ENCODE measurements at places on chromosomes 6 and 20.
A peak's percentile ranks its signal among the peaks of the same experiment; 100 is the strongest.

DNA sequence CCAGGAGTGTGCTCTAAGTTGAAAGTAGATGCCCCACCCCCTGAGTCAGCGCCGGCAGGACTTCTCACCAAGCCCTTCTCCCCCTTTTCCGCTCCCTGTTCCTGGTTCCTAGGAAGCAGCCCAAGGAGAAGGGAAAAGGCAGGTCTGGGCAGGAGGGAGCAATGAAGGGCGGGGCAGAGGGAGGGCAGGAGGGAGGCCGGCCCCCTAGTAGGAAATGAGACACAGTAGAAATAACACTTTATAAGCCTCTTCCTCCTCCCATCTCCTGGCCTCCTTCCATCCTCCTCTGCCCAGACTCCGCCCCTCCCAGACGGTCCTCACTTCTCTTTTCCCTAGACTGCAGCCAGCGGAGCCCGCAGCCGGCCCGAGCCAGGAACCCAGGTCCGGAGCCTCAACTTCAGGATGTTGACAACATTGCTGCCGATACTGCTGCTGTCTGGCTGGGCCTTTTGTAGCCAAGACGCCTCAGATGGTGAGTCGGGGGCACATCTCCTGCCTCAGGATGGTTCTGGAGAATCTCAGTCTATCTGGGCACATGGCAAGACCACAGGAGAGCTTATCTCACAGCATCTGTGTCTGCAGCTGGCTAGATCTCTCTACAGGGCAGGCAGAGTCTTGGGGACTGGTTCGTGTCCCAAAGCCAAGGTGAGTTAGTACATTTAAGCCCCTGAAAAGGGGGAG is at the start of gene PROCR:
Gene PROCR (plus strand): TSS at position 320 of the 681 bp plus-strand sequence. CDS start 83 bp downstream, at position 403.
- no peak for DNase-seq

GRCh38 chr6:46505693-46506512 is 14.7 kb upstream of the RCAN2 start:
- DNase-seq: no peak

GRCh38 chr20:59814840-59815340 is 118.5 kb downstream of the SYCP2 start:
- no peak for DNase-seq

DNA sequence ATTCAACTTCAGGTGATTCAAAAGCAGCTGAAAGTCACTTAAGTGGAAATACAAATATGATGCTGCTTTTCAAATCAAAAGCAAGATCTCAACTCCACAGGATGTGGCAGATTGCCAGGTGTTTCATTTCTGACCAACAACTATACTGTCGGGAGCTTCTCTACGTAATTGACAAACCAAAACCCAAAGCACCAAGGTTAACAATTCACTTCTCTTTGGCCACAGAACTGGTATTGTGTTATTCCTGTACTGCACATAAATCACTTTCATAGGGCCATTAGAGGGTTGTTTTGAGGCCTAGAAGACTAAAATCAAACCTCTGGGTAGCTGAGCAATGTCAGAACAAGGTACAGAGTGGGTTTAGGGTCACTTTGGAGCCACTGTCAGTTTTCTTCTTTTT is 169.7 kb downstream of the HAO1 start:
- DNase-seq: no peak

GRCh38 chr6:158330016-158330415 is 17.8 kb downstream of the TULP4 start:
- DNase-seq: no peak

DNA sequence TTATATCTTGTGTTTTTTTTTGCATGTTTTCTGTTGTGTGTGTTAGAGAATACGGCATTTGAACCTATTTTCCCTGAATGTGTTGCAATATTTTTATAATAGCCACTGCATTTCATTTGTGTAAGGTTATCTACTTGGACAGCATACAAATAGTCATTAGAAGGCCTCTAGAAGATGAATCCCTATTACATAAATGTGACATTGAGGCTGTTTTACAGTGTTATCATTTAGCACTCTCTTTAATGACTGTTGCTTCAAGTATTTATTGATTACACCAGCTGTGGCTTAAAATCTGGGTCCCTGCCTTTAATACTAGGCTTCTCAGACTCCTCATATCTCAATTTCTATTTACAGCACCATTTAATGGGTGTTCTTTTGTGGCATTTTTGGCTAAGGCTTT is 465.8 kb downstream of the FRK start:
- DNase-seq: no peak

- no peak for DNase-seq
Measured at GRCh38 chr6:35036828-35037663, 104.1 kb downstream of the TCP11 start.

DNA sequence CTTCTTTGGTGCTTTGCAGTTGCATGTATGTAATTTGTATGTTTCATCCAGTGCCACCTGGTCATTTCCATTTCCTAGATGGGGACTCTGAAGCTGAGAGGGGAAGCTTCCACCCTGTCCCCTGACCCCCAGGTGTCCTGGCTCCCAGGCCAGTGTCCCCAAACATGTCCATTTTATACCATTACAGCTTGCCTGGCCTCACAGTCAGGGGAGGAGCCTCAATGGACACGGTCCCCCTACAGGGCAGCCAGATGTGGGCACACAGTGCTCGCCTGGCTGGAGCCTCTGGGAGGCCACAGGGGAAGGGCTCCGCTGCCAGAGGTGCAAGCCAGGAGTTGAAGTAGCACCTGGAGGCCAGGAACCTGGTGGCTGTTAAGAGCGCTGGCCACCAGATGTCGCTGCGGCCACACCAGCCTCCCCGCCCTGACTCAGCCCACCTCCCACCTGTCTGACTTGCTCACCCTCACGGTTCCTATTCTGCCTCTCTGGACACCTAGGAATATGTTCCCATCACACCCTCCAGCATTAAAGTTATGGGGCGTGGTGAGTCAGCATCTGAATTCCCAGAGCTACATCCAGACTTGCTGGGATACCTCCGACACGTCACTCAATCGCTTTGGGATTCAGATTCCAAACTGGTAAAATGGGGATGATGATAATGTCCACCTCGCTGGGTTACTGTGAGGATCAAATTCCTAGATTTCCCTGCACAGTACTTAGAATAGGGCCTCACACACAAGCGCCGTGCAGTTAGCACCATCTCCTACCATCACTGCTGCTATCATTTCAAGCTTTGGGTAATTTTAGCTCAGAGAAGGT is 107.4 kb downstream of the SULF2 start:
- peak; percentile 76 for DNase-seq

DNA sequence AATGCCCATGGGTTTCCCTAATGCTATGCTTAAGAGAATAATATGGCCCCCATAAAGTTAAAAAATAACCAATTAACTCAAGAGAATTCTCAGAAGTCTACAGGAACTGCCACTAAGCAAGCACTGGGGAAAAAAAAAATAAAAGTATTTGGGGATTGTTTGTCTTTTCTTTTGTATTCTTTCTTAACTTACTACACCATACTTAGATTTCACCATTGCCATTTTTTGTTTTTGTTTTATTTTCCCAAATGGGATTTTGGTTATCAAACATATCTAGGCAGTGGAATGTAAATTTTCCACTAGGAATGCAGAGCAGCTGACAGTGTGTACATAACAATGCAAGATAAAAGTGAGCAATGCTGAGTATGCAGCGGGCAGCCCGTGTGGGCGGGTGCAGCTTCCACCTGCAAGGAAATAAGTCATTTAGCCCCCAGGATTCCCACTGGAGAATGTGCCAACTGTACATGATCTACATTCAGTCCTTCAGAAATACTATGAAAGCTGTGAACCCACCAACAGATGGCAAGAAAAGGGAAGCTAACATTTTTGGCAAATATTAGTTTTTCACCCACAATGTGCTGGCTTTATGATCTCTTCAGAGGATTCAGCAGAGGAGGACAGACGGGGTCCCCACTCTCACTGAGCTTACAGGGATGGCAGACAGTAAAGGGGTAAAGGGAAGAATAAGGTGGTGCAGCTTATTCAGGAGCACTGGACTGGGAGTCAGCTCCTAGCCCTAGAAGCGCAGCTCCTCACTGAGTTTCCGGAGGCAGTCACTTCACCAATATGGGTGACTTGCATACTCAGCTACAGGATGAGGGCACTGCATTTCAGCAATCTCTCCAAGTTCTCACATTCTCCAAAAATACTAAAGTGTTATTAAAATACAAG is 44.4 kb downstream of the DCDC2 start:
- no peak for DNase-seq

DNA sequence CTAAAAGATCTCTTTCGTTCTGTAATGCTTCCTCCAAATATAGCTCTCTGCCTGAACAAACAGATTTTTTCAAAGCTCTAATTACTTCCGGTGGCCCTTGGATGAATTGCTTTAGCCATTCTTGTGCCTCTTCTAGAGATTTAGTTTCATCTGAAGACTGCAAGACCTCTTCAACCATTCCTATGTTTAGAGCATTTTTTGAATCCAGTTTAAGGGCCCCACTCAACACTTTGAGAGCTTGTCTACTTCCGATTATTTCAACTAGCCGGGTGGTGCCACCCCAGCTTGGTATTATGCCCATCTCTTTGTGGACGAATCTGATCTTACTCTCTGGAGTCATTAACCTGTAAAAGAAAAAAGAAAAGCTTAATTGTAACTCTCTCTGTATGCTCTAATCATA is 23.3 kb downstream of the RNF146 start:
- DNase-seq: no peak

DNA sequence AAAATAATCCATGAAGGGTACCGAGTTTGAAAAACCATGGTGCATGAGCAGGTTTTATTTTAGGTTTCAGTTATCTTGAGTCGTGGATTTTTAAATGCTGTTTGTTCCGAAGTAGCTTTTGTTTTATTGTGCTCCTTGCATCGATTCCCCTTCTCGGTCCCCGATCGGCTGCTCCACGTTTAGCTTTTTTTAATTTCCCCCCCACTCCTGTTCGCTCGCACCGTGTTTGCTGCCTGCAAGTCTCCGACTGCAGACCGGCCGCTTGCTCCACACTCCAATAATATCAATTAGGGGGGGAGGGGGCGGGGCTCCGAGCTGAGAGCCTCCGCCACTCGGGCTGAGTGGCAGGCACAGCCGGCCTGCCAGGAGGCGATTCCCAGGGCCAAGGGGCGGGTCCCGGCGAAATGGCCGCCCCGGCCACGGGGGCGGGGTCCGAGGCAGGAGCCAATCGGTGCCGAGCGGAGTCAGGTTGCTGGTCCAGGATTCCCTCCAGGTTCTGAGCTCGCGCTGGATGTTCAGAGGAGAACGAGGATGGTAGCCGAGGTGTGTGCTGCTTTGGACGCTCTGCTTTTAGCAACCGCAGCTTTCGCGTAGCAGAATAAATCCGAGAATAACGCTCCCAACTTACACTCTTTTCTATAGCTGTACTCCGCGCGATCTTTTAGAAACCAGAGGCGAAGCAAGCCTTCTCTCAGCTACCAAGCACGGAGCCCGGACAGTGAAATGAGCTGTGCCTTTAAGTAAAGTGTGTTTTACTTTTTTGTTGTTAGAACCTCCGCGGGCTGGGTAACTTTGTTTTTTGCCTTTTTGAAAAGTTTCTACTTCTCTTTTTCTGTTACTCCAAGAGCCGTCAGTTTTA is at the start of gene EPHA7:
Gene EPHA7 (minus strand): TSS at position 256 of the 859 bp plus-strand sequence. CDS start 218 bp downstream, at position 38.
- DNase-seq: peak; percentile 73

GRCh38 chr6:21870076-21870730 is 276.7 kb downstream of the SOX4 start:
- DNase-seq: no peak

DNA sequence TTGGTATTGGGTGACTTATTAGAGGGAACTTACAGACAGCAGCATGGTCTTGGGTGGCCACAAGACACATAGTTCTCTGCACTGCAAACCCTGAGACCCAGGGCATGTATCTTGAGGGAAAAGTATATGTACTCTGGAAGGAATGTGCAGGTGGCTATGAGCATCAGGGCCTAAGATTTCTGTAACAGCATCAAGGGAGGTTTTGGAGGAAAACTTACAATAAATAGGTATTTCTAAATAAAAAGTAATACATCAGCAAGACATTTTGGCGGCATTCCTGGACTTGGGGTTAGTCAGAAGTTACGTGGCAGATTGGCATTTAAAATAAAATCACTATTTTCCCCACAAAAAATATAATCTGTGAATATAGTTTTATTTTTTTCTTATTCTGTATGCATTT is 8.0 kb upstream of the STX7 start:
- no peak for DNase-seq

DNA sequence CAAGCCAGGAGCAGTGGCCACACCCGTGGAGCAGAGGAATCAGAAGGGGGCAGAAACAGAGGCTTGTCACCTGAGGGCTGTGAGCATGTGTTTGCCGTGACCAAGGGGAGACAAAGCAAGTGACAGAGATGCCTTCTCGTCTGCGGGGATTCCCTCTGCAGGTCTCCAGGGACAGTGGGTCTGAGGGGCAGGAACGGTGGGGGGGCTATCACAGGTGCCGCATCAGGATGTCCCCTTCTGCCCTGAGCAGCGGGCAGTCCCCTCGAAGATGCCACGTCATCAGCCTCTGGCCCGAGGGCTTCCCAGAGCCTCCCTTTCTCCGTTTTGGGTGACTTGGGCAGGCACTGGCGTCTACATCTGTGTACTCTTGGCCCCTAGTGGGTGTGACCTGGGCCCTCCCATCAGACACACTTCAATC is 338.7 kb downstream of the PREX1 start:
- no peak for DNase-seq

DNA sequence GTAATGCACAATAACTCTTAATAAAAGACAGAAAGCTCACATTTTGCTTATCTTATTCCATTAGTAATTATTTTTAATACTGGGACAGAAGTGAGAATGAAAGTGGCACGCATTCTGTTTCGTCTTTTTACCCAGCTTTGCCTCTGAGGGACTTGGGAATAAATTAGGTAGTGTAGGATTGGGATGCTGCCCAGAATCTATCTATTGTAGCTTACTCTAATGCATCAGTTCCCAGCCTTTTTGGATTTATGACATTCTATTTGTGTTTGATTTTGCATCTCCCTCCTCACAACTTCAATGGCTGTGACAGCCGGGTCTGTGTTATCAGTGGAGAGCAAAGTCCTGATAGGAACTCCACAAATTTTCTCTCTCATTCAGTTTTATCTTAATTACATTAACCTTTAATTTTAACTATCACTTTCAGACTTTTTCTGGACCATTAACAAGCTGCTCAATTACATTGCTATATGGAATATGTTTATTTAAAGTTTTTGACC is 62.9 kb upstream of the TULP4 start:
- DNase-seq: no peak

GRCh38 chr6:26234421-26235301 is 130.3 kb upstream of the BTN3A2 start:
- DNase-seq: peak; percentile 80

DNA sequence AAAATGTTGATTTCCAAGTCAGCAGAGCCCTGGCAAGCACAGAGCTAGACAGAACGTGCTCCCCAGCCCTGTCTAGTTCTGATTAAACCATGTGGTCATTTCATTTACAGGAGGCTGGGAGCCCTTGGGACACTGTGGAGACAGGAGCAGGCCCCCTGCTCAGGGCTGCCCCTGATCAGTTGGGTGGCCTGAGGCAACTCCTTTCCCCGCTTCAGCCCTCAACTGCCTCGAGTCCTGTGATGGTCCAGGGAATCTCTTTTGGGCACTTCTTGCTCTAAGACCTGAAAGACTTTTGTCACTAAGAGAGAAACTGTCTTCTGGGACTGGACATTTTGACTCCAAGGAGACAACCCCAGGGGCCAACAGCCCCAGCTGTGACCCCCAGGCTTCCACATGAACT is 13.5 kb downstream of the DYNLRB1 start:
- DNase-seq: no peak

GRCh38 chr20:57580478-57581201 is 19.7 kb downstream of the PCK1 start:
- no peak for DNase-seq

GRCh38 chr6:134249239-134249758 is 68.6 kb downstream of the SGK1 start:
- DNase-seq: no peak

Data from germinal center (tissue), 1 donor.